ENCODE measurements at places on chromosomes 11 and 22.
A peak's percentile ranks its signal among the peaks of the same experiment; 100 is the strongest.

- no peak for DNase-seq
These were observed 41.2 kb upstream of the RAB30 start for GRCh38 chr11:83112886-83113285.

DNA sequence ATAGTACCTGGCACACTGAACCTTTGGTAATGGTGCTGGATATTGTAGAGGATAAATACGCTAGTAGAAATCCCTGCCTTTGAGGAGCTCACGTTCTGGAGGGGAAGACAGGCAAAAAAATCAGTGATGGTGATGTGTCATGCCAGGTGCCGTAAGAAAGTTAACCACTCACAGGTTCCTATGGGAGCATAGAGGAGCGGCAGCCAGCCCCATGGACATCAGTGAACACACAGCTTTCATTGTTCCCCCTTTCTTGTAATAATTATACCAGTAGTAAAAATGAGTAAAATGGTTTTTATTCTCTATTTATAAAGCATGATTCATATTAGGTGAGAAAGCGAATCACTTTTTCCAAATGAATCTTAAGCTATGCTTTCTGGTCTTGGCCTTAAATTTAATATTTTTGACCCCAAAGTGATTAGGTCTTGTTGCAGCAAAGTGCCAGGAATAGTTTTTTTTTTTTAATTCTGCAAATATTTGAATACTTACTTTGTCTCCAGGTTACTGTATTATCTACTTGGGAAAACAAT, 57.9 kb downstream of the UVRAG start:
- no peak for DNase-seq

DNA sequence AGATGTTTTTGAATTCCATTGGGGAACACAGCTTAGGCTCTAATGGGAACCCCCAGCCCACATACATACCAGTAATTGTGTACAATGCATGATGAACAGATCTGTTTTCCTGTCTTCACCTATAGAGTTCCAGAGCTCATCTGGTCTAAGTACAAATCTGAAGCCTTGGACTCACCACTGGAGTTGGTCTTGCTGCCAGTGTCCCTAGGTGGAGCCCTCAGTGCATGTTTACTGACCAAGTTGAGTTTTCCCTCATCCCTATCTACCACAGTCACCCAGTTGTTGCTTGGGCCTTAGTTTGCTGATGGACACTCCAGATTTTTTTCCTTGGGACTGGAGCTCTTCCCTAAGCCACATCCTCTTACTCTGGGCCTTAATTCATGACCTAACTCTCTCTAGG, 159.2 kb upstream of the DDI1 start:
- no peak for DNase-seq

DNA sequence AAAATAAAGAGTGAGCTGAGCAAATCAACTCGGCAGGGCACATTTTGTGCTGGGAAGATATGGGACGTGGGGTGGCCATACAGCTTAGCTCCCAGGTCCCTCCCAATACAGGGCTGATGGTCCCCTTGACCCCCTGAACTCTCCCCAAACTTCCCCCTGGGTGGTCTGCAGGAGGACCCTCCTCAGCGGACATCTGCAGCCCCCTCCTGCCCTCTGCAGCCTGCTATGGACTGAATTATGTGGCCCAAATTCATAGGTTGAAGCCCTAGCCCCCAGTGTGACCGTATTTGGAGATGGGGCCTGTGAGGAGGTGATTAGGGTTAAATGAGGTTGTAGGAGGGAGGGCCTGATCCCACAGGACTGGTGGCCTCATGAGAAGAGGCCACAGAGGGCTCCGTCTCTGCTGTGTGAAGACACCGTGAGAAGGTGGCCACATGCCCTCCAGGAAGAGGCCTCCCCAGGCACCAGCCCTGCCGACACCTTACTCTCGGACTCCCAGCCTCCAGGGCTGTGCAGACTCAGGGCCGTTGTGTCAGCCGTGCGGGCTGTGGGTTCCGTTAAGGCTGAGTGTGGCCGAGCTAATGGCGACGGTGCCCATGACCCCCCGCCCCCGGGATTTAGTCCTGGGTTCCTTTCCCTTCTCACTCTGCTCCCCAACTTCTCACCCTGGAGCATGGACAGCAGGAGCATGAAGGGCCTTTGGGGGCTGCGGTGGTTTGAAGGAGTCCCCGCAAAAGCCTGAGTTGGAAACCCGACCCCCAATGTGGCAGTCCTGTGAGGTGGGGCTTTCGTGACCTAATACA, 1042.8 kb downstream of the BRD1 start:
- no peak for DNase-seq

DNA sequence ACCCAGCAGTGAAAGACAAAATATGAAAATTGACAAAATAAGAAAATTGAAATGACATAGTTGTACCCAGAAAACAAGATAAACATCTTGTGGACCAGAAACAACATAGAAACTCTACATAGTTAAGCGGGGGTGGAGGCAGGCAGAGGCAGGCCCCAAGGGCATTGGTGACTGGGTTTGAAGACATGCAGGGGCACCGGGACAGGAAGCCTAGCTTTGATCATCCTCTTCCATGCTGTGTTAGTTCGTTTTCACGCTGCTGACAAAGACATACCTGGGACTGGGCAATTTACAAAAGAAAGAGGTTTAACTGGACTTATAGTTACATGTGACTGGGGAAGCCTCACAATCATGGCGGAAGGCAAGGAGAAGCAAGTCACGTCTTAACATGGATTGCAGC, 33.5 kb upstream of the CRTAM start:
- no peak for DNase-seq

DNA sequence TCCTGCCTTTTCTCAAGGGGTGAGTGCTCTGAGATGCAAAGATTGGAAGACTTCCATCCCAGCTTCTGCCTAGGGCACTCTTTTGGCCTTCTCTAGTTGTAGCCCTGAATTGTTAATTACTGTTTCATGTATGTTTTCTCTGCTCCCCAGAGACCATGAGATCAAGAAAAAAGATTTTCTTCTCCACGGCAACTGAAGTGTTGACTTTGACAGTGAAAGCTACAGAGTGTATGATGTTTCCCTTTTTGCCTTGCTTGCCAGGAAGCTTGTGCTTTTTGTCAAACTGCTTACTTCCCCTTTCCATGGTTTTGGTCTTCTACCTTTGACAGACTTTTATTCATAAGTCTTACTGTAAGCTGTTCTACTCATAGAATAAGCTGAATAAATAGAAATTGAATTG, 23.3 kb upstream of the EIF3D start:
- peak; percentile 39 for DNase-seq
